ENCODE measurements at places on chromosomes 3 and 15.

DNA sequence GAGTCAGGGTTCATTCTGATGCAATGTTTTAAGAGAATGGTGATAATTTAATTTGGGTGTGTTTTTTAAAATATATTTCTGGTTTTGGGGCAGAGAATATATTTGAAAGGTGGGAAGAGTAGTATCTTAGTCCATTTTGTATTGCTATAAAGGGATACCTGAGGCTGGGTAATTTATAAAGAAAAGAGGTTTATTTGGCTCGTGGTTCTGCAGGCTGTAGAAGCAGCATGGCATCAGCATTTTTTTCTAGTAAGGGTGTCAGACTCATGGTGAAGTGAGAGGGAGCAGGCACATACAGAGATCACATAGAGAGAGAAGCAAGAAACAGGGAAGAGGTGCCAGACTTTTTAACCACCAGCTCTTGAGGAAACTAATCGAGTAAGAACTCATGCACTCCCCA is 152.7 kb downstream of the SHOX2 start:
- no peak for DNase-seq

DNA sequence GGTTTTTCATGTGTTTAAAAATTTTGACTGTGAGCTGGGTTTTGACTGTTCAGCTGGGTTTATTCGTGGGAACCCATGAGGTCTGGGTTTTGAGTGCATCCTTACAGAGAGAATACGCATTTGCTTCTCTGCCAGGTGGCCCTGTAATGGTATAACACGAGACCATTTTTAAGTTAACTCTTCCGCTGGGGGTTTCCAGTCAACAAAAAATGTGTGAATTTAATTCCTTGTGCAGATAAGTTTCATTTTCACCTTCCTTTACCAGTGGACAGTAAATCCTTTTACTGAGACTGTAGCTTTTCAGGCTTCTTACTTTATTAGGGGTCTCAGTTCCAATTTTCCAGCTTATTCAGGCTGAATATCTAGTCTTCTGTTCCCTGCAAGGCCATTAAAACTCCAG is 149.6 kb downstream of the OPA1 start:
- DNase-seq = no peak

- no peak for DNase-seq
These were observed 1.3 kb downstream of the CILP start for GRCh38 chr15:65209701-65210643.

DNA sequence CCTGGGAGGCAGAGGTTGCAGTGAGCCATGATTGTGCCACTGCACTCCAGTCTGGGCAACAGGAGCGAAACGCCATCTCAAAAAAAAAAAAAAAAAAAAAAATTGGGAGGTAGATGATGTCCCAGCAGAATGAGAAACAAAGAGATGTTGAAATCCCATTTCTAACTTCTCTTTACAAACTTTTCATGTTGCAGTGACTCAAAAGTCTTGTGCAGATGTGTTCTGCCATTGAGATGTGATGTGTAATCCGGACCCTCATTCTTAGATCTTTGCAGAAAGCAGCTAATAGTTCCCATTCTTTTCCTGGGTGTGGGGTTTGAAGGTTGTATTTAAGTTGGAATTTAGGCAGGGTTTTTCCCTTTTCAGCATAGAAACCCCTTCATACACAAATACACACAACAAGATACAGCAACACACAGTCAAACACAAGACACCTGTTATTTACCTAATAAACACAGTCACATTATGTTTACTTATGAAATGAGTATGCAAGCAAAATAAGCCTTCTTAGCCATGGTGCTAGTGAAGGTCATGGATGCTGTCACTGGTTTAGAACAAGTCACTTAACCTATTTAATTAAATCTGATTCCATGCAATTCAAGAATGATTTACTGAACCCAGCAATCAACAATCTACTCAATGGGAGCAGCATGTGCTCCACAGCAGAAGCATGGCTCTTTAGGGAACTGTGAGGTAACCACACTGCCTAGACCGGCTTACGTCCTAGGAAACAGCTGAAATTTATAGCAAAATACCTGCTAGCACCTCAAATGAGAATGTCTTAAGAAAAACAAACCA is 14.9 kb downstream of the SIAH2 start:
- no peak for DNase-seq

DNA sequence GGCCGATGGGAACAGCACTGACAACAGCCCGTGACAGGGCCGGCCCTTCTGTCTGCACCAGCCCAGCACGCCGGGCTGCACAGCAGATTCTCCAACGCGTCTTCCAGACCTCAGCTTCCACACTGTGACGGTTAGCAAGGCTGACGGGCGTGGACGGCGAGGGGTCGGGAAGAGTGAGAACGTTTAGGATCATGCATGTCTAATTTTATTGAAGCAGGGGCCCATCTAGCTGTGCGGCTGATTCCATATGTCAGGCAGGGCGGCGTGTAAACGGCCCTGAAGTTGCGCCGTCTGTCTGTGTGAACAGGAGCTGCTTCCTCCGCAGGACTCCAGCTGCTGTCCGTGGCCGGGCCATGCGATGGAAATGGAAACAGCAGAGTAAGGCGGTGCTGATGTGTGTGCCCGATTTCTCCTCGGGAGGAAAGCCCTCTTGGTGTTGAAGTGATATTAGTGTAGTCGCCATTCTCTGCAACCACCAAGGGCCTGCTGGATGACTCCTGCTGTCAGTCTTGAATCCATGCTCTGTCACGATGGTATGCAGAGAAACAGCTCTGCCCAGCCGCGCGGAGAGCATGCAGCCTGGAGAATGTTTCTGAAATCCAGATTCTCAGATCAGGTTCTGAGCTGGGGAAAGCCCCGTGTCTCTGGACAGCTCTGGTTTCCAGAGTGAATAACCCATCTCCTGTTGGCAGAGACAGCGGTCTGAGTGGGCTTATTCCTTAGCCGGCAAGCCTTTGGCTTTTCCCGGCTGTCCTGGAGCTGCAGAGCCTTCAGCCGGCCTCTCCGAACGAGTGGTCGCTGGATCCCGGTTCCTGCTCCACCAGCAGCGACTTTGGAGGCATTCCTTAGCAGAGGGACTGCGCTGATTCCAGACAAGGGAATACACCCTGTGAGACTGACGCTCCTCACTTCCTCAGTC is 158.1 kb upstream of the UBE3A start:
- no peak for DNase-seq

GRCh38 chr3:129855170-129855831 is 38.2 kb downstream of the TMCC1 start:
- peak; percentile 79 for DNase-seq

- no peak for DNase-seq
These were observed 114.5 kb downstream of the CD47 start for GRCh38 chr3:107976202-107976800.

All from astrocyte of the hippocampus (primary cell).